ENCODE measurements at places on chromosomes 2 and 18.

GRCh38 chr2:190415794-190416775 is 7.9 kb downstream of the MFSD6 start:
- no peak for DNase-seq

DNA sequence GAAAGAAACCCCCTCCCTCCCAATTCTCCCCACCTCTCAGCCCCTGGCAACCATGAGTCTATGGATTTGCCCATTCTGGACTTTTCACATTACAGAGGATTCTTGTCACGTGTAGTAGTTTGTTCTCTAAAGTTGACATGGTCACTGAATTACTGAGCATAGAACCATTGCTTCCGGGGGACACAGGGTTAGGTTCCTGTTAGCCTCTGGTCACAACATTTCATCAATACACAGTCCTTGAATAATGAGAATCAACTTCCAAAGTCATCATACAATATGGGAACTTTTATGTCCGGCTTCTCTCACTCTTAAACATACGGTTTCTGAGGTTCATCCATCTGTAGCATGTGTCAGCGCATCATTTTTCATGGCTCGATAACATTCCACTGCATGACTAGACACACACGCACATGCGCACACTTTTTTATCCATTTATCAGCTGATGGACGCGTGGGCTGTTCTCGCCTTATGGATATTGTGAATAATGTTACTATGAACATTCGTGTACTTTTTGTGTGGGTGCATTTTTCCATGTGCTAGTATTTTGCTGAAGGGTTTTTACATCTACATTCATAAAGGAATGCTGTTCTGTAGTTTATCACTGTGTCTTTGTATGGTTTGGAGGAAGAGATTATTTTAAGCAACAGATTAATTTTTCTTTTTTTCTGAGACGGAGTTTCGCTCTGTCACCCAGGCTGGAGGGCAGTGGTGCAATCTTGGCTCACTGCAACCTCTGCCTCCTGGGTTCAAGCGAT is 48.1 kb downstream of the PARD6G start:
- no peak for DNase-seq

DNA sequence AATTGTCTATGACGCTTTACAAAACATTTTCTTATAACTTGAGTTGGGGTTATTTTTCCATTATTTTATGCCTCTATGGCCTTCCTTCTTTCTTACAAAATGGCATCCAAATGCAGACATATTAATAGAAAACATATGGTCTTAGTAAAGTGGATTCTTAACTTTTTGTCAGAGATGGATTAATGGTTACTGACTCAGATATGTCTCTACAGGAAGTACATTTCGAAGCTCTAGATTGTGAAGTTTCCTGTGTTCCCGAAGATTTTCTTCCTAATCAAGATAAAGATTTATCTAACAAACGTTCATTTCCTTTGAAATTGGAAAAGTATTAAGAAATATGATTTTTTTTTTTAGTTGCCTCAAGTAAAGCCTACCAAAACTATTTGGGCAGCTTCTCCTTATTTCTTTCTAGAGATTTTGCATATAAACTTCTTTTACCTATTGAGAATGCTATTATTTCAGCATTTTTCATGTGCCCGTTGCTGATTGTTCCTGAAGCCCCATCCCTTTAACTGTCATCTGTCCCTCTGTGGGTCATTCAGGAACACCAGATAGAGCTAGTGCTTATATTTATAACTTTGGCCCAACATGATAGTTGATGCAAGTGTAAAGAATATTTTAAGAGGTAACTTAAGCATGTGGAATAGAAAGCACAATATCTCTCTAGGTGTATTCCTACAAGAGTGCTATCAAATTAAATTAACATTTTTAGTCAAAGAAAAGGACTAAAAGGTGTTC is 498.0 kb downstream of the CCDC85A start:
- DNase-seq, result no peak

- DNase-seq, result no peak
These were observed 52.6 kb downstream of the NCK2 start for GRCh38 chr2:105797298-105797819.

GRCh38 chr2:80185091-80185490 is 119.5 kb downstream of the LRRTM1 start:
- no peak for DNase-seq

GRCh38 chr2:128536925-128537620 is 218.4 kb upstream of the HS6ST1 start:
- DNase-seq, result no peak

DNA sequence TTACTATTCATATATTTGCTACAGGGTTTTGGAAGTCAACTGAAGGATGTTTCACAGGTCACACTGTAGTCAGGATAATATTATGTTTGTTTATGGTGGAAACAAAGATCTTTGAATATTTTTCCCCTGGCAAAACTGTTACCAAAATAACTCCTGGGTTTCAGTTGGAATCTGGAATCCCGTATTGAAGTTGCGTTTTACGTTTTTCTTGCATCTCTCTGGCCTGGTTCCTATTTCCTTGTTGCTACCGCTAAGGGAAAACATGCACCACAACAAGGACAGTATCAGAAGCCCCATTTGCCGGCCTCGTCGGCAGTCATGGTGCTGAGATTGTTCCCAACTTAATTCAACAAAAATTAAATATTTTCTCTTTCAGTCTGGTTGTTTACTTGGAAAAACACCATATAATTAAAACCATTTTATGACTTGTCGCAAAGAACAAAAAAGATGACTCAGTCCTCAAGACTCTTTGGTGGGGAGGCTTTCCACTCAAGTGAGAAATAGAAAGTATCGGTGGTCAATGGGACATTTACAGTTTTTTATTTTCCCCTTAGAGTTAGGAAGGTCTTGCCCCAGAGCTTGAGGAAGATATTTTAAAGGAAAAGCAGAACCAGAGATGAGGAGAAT is 42.3 kb downstream of the EN1 start:
- DNase-seq, result no peak

DNA sequence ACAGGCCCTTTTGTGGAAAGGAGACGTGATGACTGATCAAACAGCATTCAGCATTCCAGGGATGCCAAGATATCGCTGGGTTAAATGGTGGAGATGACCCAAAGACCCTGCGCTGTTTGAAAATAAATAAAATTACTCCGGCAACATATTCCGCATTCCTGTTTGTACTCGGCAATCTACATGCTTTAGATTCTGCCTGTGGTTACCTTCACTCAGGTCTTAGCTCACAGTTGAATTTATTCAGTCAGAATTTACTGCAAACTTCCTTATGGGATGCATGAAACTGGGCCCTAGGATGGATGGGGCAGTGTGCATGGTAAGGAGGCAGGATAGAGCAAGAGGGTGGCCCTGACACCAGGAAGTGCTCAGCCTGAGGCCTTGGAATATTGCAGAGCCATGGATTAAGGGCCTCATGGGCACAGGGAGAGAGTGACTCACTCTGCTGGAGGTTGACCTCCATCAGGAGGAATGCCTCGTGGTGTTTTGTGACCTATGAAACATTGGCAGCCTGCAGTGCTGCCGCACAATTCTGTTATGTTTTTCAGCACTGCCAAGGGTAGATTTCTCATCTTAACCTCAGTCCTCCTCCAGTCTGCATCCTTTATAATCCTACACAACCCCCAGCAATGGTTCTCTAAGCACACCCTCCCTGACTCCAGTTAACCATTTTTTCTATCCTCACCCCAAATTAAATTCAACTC is 321.4 kb downstream of the IRS1 start:
- no peak for DNase-seq
